ENCODE measurements at places on chromosomes 1 and 21. TPM values are rescaled to one million over a fixed set of nuclear protein-coding genes. Genes with fewer than 3 reads are reported as not detected.

KRTAP7-1 gene
- not detected for total RNA-seq

PTPRF gene
- 58.4 TPM for total RNA-seq

CAMK1G gene
- total RNA-seq: 8.4 TPM

PALMD gene
- 0.37 TPM for total RNA-seq

MPZ gene
- total RNA-seq: 0.87 TPM

CYYR1 gene
- total RNA-seq: 0.12 TPM

ALDH9A1 gene
- total RNA-seq: 177 TPM

CD84 gene
- total RNA-seq: not detected

GSTM3 gene
- 43.3 TPM for total RNA-seq

RBBP4 gene
- total RNA-seq: 104 TPM

IQCC gene
- 2.4 TPM for total RNA-seq

SPRR2E gene
- not detected for total RNA-seq

VWA1 gene
- total RNA-seq: 5.1 TPM

PADI1 gene
- under 0.01 TPM for total RNA-seq

PLEKHG5 gene
- 17.0 TPM for total RNA-seq

TMCO1 gene
- 87.7 TPM for total RNA-seq

HLX gene
- 17.9 TPM for total RNA-seq

KIF17 gene
- total RNA-seq: 4.6 TPM

NR1I3 gene
- total RNA-seq: not detected

CDK11A gene
- total RNA-seq: 15.2 TPM

FMO1 gene
- 0.37 TPM for total RNA-seq

REG4 gene
- not detected for total RNA-seq

OR2G6 gene
- not detected for total RNA-seq

ELF3 gene
- under 0.01 TPM for total RNA-seq

RCAN3 gene
- total RNA-seq: 4.4 TPM

SPRR2F gene
- not detected for total RNA-seq

C1QTNF12 gene
- total RNA-seq: 2.0 TPM

OR6P1 gene
- not detected for total RNA-seq

RSPH1 gene
- total RNA-seq: not detected

SPATA46 gene
- total RNA-seq: not detected

S100A11 gene
- total RNA-seq: 59.2 TPM

SH2D1B gene
- total RNA-seq: not detected

DNASE2B gene
- not detected for total RNA-seq

FALEC gene
- 0.25 TPM for total RNA-seq

SLC5A9 gene
- not detected for total RNA-seq

Measured in uterine smooth muscle cell (primary cell).